ENCODE measurements at places on chromosomes 16 and 17.
A peak's percentile ranks its signal among the peaks of the same experiment; 100 is the strongest.

- no peak for DNase-seq
Measured at GRCh38 chr16:856811-857210, 56.3 kb upstream of the GNG13 start.

DNA sequence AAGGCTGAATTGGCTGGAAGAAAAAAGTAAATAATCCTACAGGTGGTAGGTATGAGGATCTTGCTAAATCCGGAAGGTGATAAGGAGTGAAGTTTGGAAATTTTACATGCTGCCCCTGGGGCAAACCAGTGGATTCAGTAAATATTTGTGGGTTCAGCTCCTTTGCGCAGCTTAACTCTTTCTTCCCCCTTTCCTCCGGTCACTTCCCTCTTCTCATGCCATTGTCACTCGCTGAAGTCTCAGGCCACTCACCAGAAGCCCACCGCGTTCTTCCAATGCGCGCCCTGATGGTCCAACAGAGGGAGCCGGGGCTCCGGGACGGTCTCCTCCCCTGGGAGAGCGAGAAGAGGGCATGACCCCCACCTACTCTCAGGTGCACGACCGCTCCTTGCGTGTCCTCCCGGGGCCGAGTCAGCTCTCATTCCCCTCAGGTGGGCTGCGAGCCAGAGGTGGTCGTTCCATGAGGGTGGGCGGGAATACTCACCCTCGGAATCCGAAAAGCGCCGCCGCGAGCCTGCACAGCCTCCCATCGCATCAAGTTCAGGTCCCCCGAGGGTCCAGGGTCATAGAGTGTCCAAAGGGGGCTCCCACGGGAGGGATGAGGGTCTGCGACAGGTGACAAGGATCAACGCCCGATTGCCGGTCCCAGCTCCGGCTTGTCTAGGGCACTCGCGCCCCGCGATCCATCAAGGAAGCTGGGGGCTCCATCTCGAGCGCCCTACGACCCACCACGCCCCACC lies 474 bp downstream of the CLN3 start:
- peak; percentile 31 for DNase-seq

DNA sequence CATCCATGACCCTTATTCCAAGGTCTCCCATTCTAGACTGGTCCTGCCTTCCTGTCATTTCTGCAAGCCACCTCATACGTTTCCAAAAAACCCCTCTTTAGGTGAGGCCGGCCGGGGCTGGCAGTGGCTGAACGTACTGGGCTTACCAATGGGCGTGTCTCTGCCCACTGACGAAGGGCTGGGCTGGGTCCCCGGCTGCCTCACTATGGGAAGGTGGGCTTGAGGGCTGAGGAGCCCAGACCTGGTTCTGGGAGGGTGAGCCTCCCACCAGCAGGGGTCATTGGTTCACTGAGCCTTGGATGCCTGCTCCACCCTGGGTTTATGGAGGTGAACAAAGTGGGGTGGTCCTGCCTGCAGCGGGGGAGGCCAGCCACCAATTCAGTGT lies 19.9 kb downstream of the KDM8 start:
- DNase-seq, result no peak

DNA sequence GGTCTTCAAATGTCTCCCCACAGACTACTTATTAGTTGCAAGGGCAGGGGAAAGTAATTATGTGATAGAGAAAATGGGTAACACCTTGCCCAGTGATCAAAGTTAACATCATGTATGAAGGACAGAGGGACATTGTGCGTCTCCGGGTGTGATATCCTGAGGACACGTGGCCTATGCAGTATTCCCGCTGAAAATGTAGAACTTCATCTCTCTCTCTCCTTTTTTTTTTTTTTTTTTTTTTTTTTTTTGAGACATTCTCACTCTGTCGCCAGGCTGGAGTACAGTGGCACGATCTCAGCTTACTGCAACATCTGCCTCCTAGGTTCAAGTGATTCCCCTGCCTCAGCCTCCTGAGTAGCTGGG lies 7.9 kb upstream of the CUEDC1 start:
- no peak for DNase-seq

DNA sequence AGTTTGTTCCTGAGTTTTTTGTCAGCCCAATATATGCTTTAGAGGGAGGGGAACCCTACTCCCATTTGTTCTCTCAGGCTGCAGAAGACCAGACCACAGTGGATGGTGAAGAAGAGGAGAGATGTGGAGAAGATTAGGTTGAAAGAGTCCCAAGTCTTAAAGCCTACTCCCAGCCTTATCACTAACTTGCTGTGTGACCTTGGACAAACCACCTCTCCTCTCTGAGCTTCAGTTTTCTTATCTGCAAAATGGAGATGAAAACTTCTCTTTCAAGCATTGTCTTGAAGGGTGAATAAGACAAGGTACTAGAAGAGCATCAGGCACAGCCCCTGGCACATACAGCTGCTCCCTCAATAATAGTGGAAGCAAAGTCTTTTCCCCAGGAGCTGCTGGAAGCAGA lies 15.1 kb upstream of the LHX1 start:
- no peak for DNase-seq
